ENCODE measurements at places on chromosomes 1 and 21.
A peak's percentile ranks its signal among the peaks of the same experiment; 100 is the strongest.

- DNase-seq: peak; percentile 73
Measured at GRCh38 chr1:210446479-210446878, 117.8 kb downstream of the HHAT start.

GRCh38 chr1:74246315-74246714, 11.1 kb downstream of the TNNI3K start:
- DNase-seq: no peak

GRCh38 chr1:84037758-84038611, 39.1 kb upstream of the TTLL7 start:
- DNase-seq: no peak

- DNase-seq: no peak
Measured at GRCh38 chr1:70487459-70487815, 76.4 kb downstream of the CTH start.

DNA sequence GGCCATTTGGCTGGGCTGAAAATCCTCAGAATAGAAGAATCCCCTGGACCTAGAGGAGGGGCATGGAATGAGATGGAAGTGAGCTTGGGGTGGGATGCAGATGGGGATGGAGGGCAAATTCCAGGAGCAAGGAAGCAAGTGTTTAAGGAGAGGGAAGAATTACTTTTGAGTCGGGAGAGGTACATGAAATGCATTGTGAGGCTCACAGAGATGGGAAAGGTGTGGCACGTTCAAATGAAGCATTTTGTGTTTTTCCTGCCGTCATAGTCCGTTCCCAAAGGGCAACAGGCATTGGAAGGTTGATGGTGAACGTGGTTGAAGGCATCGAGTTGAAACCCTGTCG, 30.5 kb downstream of the ATP5PO start:
- DNase-seq: no peak

- DNase-seq: no peak
Measured at GRCh38 chr1:56064705-56065104, 514.7 kb downstream of the PLPP3 start.

- no peak for DNase-seq
Measured at GRCh38 chr1:181141431-181141910, 53.0 kb downstream of the IER5 start.

DNA sequence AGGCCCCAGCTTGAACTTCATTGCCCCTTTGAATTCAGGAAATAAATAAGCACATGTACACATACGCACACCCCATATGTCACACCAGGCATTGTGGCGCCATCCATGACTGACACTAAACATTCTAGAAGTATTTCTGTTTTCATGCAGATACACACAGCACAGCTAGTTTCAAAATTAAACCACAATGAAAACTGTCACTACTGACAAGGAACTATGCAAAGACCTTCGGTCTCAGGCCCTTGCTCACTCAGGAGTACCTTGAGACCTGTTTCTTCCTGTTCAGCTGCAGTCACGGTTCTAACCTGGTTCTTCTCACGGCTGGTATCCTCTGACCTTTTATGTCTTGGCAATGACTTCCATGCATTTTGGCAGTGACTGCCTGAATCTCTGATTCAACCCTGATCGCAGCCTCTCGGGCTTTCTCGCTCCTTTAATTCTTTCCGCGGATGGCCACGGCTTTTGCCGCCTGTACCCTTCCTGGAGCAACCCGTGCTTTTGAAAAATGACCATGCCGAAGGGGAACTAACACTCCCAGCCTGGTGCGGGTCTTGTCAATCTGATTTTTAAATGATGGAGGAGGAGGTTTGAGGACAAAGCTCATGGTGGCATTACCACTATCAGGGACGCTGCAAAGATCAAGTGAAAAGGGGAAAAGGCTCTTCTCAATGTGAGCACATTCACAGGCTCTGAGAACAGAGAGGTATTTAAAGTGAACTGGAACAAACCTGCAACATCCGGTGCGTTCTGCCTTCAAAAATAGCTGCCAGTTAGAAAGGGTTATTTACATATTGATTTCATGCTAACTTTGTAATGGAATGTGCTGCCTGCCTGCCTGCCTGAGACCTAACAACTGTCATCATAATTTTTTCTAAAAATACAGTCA, 384.6 kb downstream of the RRAGC start:
- no peak for DNase-seq

- no peak for DNase-seq
Measured at GRCh38 chr1:53586765-53587164, 127.6 kb downstream of the DMRTB1 start.

DNA sequence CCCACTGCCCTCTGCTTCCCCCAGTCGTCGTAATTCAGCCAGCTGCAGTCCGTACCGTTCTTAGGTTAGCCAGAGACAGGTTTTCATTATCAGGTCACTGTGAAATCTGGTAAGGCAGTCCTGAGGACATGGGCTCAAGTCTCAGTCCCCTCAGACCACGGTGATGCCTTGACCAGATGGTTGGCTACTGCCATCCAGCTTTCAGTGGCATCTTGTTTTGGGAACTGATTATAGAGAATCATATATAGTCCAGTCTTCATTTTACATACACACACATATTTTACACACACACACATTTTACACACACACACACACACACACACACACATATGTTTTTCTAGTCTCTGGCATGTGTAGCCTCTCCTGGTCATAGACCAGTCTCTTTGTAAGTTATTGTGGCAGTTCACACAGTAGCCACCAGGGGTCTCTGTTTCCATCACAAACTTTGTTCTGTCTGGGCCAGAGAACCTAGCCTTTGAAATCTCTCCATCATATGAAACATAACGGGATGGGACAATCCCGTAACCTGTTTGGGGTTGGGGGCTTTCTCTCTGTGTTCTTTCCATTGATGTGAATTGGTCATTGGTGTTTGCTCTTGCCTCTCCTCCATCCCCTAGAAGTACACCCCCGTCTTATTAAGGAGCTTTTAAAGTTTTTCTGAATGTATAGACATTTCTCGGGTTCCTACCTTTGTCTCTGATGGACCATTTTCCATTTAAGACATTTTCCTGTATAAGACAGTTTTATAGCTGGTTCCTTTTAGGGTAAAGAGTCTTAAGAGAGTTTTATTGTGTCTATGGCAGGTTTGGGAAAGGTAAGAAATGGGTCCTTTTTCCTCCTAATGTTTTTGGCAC, 8.4 kb upstream of the IKBKE start:
- peak; percentile 75 for DNase-seq

DNA sequence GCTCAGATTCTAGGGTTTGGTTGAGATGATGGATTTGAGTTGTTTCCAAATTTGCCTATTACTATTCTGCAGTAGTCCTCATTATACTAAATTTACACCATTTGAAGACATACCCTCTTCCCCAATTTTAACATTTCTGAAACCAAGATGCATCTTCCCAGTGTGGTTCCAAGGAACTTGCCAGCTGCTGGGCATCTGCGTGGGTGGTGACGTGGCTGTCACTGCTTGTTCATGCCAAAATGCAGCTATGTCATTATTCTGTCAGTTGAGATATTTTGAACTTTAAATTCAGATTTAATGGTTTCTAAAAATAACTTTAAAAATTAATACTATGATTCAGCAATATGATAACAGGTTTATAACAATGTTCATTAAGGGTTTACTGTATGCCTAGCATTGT, 1.2 kb downstream of the ZFP69 start:
- DNase-seq: no peak

- no peak for DNase-seq
Measured at GRCh38 chr1:99675994-99676393, 30.1 kb downstream of the PALMD start.

GRCh38 chr1:22567197-22567596, 3.9 kb downstream of the EPHA8 start:
- DNase-seq: no peak

DNA sequence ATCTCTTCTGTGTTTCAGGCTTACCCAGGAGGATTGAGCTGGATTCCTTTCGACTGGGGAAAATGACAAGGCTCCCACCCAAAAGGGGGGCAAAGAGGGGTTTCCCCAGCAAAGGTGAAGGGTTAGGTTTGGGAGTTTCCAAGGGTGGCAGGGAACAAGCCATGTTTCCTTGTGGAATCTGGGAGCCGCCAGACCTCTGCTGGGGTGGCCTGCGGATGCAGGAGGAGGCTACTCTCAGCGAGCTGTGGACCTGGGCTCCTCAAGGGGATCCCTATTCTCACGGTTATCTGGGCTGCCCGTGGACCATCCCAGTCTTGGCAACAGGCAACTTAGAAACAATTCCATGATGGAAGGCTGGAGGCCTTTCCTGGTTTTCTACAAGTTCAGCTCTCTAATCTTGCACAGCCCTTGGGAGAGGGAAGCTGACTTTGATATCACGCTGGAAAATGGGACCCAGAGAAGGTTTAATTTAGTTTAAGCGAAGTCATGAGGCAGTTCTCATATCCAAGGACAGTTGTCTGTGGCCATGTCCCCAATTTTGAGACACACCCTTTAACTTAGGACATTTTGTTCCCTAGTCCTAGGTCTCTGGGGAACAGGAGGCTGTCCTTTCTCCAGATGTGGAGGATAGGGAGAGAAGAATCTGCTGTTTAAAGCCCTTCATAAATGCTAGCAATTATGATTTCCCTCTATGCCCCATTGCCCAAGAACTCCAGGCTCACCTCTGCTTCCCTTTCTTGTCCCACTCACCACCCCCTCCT, 24.7 kb upstream of the STUM start:
- no peak for DNase-seq

GRCh38 chr1:153094426-153094825, at the start of gene SPRR2E:
Gene SPRR2E, minus strand, starts transcription at chr1:153094526. Its CDS starts 775 bp downstream, at chr1:153093751.
- DNase-seq: no peak

DNA sequence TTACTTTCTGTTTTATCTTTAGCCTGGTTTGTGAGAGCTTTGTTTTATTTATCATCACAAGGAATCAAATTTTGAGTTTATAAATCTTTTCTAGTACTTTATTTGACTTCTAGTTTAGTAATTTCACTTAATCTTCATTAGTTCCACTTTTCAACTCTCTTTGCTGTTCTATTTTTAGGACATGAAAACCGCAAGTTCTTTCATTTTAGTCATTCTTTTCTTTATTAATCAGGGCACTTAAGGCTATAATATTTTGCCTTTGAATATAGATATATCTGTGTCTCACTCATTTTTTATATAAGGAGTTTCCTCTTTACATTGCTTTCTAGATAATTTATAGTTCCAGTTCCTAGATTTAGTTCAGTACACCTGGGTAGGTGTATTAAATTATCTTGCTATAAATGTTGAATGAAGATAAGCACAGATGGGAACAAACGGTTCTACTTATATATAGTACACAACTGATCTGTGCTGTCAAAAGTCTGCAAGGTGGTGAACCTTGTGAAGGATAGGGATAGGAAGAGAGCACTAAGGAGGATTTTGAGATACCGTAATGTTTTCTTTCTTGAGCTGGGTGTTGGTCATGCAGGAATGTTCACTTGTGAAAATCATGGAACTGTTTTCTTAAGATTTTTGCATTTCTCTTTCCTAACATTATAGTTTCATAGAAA, 402.3 kb downstream of the RYR2 start:
- no peak for DNase-seq

All from activated gamma-delta T cell treated with Interleukin-2 at 50 U/mL for 16 hours (primary cell).